ENCODE measurements at places on chromosomes 5 and 9.

- DNase-seq: no peak
Measured at GRCh38 chr5:147507480-147508126, 2.3 kb downstream of the DPYSL3 start.

DNA sequence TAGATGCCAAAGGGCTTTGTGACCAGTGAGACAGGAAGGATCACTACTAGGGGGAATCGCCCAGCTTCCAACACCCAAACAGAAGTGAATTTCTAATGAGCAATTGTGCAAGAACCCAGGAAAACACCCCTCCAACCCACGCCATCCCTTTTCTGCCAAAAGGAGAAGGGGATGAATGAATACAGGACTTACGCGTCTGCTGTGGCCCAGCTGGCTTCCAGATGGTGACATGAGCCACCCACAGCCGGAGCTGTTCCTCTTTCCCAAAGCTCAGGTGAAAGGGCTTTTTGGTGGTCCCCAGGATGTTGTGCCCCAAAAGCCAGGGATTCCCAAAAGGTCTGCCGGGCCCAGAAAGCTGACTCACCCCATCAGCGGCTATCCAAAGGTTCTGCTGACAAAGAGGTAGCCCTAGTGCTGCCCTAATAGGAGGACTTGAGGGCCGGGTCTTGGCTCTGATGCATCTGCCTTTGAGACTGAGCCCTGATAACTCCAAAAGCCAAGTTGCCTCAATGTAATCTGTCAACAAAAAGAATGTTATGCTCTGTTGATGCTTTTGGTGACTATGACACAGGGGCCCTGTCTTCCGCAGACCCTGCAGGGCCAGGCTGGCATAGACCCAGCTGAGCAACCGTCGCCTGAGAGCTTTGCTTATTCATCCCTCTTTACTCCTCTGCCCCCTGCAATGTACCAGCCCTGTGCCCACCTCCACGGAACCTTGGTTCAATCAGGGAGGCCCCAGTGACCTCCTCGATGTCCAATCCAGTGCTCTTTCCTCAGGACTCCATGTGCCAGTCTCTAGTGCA lies 14.5 kb downstream of the GSN start:
- no peak for DNase-seq

DNA sequence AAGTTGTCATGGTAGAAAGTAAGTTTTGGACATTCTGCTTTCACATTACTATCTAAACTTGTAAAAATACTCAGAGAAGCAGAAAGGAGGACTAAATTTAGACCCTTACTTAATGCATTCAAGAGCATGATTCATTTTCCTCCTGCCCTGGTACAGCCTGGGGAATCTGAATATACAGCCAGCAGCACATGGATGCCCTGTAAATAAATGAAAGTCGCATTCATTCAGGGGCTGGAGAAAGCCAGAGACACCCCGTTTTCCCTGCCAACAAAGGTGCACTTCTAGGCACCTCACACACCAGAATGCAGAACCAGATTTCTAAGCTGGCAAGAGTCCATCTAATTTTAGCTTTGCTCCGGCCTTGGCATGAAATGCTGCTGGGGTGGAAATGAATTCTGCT lies 172.7 kb upstream of the KLF9 start:
- no peak for DNase-seq

GRCh38 chr9:91758491-91758981 lies 191.5 kb downstream of the ROR2 start:
- no peak for DNase-seq

DNA sequence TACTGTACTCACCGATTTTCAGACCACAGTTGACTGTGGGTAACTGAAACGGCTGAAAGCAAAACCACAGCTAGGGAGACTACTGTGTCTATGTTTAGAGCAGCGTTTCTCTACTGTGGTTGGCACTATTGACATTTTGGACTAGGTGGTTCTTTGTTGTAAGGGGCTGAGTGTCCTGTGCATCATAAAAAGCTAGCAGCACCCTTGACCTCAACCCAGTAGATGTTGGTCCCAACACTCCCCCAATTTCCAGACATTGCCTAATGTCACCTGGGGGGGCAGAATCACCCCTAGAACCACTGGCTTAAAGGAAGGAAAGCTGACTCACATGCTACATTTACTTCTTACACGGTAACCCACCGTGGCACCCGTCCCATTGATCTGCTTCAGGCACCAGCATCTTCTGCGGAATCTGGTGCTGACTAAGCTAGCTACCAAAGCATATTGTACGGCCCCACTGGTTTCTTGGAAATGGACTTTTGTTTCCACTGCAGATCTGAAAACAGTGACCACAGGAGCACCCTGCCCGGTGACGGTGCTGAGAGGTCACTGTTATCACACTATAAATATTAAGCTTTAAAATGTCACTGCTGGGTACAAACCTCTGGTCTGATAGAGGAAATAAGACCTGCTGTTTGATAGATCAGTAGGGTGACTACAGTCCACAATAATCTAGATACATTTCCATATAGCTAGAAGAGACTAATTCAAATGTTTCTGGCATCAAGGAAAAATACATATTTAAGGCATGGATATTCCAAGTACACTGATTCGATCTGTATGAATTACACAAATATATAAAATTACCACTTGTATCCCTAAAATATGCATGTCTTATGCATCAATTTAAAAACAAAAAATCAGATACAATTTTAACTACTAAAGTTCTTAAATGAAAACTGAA lies 151.4 kb downstream of the HSD17B3 start:
- DNase-seq: no peak

DNA sequence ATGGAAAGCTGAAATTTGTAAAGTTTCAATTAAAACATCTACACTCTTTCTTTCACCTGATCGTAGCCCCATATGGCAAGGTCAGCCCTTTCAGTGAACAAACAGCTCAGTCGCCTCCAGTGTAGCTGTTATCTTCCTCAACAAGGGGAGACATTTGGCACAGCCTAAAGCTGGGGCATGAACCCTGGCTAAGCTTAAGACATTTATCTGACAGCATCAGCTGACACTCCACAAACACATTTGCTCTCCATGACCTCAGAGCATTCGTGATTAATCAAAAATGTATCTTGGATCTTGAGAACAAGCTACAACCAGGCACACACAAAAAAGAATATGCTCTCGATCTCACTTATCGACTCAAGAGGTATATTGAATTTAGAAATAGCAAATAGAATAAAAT lies 67.3 kb downstream of the POU5F2 start:
- DNase-seq: no peak

Measured in caudate nucleus (tissue), 63 donors.